ENCODE measurements at places on chromosomes 5 and 9.

DNA sequence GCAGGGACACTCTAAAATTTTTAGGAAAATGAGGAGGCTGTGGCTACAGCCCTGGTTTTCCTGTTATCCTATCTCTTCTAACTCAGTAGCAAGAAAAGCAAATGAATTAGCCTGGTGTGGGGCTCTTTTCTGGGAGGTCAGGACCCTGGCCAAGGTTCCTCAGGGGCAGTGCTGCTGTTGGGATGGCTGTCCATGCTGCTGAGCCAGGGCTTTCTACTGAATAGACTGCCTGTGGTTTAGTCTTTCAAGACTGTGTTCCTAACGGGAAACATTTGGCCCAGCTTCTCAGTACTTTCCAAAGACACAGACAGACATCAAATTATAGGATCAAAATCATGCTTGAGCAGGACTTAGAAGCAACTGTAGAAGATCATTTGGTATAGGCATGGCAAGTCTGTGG is 18.1 kb downstream of the TNC start:
- DNase-seq: no peak

- DNase-seq: no peak
Observed at GRCh38 chr9:130321539-130321938, 56.0 kb downstream of the HMCN2 start.

GRCh38 chr5:141618030-141618803 is 583 bp downstream of the DIAPH1 start:
- no peak for DNase-seq

GRCh38 chr5:163631856-163632255 is 126.4 kb downstream of the MAT2B start:
- no peak for DNase-seq

- DNase-seq: no peak
Observed at GRCh38 chr9:107226421-107226820, 56.7 kb upstream of the RAD23B start.

DNA sequence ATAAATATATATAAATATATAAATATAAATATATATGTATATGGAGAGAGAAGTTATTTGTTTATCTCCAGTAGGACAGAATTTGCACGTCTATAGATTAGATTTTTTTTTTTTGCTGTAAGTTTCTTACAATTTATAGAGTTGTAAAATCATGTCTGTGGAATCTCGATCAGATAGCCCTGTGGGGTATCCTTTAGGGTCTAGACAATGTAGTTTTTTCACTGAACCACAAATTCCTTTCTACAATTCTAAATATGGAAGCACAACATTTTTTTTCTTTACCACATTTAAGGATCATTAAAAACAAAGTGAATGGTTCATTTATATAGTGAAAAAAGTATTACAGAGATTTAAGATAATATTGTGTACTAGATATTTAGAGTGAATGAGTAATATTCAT is 384.2 kb upstream of the ZNF608 start:
- no peak for DNase-seq

- DNase-seq: no peak
Observed at GRCh38 chr9:100063185-100063584, 35.6 kb downstream of the ERP44 start.

DNA sequence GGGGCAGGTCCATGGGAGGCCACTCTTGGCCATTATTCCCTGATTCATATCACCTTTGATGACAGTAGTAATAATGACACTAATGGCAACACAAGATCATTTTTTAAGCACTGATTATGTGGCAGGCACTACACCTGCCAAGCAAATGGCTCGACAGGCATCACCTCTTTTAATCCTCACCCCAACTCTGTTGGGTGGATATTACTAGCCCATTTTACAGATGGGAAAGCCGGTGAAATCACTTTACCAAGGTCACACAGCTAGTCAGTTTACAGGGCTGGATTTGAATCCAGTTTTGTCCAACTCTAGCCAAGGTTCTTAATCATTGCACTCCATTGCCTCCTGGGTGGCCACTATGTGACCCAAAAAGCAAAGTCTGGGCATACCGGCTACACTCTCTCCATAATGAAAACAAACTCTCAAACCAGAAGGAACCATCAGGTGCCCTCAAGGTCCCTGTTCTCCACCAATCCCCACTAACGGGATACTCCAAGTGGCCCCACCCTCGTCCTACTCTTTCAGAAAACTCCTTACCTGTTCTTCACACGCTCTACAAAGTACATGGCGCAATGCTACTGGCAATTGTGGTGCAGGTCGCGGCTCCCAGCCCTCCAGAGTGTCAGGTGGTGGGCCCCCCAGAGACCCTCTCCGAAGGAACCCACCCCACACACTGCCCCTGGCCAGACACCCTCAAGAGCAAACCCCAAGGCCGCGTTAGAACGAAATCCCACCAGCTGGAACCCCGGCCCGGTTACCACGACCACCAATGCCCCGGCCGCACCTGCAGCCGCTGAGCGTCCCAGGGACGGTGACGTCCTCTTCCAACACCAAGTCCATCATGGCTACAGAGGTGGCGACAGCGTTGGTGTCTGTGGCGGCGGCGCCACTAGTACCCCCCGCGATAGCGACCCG is 572 bp downstream of the CDK5RAP2 start:
- no peak for DNase-seq

GRCh38 chr9:129773262-129774048 is 20.6 kb upstream of the PTGES start:
- no peak for DNase-seq

DNA sequence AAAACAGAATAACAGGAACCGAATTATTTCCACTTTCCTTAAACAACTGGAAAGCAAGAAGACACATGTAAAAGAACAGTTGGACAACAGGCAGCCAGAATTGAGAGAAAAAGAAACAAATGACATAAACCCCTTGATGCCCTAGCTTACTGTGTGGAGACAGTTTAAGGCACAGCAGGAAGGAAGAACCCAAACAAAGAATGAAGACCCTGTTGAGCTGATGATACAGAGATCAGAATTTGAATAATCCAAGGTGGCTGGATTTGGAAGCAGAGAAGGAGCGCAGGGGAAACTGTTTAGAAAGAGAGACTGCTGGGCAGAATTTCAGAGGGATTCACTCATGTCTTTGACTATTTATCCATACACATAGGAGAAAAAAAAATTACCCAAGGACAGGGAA is 316.3 kb upstream of the POU5F2 start:
- no peak for DNase-seq

GRCh38 chr9:81417941-81418340 is 271.4 kb downstream of the TLE1 start:
- no peak for DNase-seq

GRCh38 chr5:137206030-137206715 is 293.0 kb downstream of the SPOCK1 start:
- no peak for DNase-seq

- no peak for DNase-seq
Observed at GRCh38 chr5:21199087-21199486, 1211.1 kb upstream of the CDH18 start.

DNA sequence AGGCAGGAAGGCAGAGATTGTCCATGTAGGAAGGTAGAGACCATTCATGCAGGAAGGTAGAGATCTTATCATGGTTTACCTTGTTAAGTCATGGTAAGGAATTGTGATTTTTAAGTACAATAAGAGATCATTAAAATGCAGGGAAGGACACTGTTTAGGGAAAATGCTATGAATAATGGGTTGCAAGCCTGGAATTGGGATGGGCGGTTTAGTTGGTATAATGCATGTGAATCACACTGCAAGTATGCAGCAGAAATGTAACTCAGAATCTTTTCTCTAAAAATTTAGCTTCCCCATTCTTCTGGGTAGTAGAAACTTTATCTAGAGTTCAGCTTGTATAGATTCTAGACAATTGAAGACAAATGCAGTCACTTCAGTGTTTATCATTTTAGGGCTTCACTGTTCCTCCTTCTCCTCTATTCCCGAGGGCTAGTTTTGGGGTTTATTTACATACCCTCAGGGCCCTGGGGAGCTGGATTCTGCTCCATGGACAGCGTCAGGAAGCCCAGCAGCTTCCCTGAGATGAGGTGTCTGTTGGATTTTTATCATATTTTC is 212.0 kb downstream of the SREK1 start:
- no peak for DNase-seq

GRCh38 chr5:81316571-81316970 is 15.2 kb downstream of the ZCCHC9 start:
- no peak for DNase-seq

- DNase-seq: no peak
Observed at GRCh38 chr5:78320401-78320800, 25.9 kb upstream of the AP3B1 start.

GRCh38 chr5:178382754-178383164 is 150.2 kb upstream of the PHYKPL start:
- no peak for DNase-seq

GRCh38 chr9:565528-565927 is 276.0 kb upstream of the DMRT1 start:
- no peak for DNase-seq

- DNase-seq: no peak
Observed at GRCh38 chr9:76677481-76678055, 86.7 kb upstream of the PCA3 start.

GRCh38 chr5:67346611-67347010 is 150.0 kb upstream of the CD180 start:
- no peak for DNase-seq

DNA sequence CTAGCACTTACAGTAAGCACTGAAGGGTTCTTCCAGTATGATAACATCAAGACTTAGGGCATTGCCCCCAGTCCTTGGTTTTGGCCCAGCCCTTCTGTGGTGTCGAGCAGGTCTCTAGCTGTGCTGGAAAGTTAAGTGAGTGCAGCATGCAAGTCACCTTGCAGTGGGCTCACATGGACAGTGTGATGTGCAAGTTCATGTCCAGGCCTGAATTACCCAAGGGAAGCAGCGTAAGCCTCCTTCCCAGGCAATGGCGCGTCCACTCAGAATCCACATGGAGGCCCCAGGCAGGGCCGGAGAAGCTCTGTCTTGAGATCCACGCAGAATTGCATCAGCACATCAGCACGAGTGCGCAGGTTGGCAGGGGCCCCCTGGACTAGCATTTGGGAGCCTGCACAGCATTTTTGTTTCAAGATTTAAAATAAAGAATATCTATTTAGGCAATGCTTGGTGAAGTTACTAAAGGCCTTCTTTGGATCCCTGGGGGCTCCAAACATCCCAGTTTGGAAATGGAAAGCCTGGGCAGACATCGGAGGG is 108.4 kb upstream of the ALDH1B1 start:
- DNase-seq: no peak

- DNase-seq: no peak
Observed at GRCh38 chr5:105506692-105507277, 1944.2 kb upstream of the NUDT12 start.

GRCh38 chr5:36593867-36594266 is 12.5 kb upstream of the SLC1A3 start:
- no peak for DNase-seq

GRCh38 chr5:10647640-10648039 is 83.8 kb downstream of the ANKRD33B start:
- DNase-seq: no peak

DNA sequence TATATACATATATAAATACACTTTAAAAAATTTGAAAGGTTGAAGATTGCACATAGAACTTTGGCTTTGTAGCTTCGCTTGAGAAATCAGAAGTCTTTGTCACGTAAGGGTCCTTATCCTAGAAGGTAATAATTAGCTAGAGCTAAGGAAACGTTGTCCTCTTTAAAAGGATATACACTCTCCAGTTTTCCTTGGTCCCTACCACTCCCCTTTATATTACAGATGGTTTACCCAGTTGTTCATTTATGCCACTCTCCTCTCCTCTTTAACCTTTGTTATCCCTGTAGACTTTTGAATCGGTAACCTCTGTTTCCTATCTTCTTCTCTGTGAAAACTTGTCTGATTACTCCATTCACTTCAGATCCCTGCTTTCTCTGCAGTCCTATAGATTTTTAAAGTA is 1101.0 kb upstream of the SEMA6A start:
- no peak for DNase-seq

DNA sequence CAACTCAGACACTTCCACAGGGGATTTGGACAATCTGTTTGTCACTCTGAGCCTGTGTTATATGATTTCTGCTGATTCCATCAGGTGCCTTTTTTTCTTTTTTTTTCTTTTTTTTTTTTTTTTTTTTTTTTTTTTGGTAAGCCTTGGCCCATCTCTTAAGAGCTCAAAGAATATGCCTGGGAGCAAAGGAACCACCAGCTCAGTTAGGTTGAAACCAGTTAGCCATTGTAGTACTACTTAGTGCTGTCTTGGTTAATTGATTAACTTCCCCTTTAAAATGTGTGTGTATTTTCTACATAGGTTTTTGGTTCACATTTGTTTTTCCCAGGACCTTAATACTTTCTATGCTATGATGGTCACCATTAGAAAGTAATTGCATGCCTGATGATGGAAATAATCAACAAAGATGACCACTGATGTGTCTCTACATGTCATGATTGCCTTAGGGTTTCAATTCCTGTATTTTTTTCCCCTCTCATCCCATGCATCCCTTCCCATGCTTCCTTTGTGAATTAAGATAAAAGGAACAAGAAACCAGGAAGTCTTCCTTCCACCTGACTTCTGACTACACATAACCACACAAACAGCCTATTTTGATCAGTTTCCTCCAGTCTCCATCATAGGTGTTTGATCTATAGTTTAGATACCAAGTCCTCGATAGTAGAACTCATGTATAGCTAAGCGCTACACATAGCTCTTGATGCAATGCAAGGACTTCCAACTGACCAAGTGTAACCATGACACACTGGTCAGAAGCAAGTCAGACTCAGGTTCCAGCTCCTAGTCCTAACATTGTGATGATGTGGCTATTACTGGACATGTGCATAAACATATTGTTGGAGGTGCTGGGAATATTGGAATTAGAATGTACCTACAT is 306.1 kb downstream of the EFNA5 start:
- no peak for DNase-seq

GRCh38 chr5:171355302-171355724 is 32.3 kb upstream of the NPM1 start:
- DNase-seq: peak; percentile 37

- DNase-seq: no peak
Observed at GRCh38 chr5:168357876-168358275, 66.4 kb downstream of the WWC1 start.

DNA sequence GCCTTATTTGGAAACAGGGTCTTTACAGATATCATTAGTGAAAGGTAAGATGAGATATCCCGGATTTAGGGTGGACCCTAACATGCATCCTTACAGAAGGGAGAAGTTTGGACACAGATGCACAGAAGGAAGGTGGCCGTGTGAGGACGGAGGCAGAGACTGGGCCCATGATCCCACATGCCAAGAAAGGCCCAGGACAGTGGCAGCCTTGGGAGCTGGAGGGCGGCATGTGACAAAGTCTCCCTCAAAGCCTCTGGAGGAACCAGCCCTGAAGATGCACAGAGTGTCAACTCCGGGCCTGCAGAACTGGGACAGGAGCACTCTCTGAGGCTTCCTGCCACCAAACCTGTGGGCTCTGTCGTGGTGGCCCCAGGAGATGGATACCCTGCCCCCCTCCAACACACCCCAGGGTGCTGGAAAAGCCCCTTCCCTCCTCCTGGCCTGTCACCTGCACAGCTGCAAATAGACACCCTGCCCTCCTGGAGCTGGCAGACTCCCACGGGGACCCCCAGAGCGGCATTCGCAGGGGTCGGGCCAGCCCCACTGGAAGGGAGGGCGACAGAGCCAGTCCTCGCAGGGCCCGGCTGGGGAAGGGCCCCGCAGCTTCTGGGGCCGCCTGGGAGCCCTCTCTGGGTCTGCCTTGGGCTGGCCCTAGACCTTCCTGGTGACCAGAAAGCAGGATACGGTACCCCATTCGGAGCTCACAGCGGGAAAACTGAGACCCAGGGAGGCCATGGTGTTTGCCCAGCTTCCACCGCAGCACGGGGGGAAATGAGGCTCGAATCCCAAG is 7.9 kb downstream of the NACC2 start:
- DNase-seq: no peak
